Stomach (tissue), 19 donors: ENCODE measurements at places on chromosomes 5 and 9.
A peak's percentile ranks its signal among the peaks of the same experiment; 100 is the strongest.

GRCh38 chr5:74446725-74447241 is 193.7 kb downstream of the ENC1 start:
- peak; percentile 35 for DNase-seq

- no peak for DNase-seq
Measured at GRCh38 chr5:65708145-65708544, 13.8 kb downstream of the SGTB start.

GRCh38 chr5:33921002-33921401 is 15.2 kb upstream of the RXFP3 start:
- no peak for DNase-seq

GRCh38 chr5:99398976-99399375 is 470.2 kb upstream of the CHD1 start:
- no peak for DNase-seq

DNA sequence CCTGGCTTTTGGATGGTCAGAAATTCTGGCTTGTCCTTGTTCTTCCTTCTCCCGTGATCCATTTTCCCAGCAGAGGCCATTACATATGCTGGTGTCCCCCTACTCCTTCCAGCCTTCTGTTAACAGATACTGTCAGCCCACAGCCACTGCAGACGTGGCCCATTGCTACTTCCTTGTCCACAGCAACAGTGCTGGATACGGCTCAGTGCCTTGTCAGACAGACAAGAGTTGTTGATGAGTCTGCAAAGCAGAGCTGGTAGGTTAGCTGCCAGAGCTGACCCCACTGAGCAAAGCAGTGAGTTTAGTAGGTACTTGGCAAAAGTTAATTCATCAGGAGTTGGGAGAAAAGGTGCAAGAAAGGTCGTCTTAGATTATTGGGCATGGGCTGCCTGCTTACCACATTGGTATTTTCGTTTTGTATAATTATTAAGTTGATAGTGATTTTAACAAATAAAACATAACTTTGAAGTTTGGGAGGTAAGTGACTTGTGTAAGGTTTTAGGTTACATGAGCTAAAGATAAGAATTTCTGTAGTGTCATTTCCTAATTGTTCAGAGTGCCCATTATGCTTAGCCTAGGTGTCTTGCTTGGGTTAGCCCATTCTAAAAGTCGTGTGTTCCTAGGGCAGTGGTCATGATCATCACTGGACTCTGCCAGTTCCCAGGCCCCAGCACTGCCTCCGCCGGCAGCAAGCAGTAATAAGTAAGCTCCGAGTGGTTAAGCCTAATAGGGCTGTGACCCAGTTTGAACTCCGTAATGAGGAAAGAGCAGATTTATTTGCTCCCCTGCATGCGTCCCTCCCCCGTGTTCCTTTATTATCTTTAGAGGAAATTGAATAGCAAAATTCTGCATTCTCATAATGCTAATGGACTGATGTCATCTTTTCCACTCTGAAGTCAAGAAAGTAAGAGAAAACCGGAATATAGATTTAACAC is 292.0 kb downstream of the FANCC start:
- peak; percentile 72 for DNase-seq

DNA sequence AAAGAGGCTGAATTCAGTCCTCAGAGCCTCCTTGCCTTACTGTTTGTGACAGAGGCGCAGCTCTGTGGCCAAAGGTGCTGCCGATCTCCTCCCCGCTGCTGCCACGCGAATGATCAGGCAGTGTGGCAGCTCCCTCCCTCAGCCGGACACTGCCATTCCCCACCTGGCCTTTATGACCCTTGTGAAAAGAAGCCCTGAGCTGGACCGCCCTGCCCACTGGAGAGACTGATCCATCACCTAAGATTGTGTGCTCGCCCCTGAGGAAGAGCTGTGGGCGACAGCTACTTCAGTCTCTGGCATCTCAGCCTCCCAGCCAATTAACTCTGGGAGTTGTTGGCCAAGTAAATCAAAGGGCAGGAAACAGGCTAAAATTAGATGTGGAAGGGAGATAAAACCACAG is 90.9 kb downstream of the CARTPT start:
- no peak for DNase-seq

- no peak for DNase-seq
Measured at GRCh38 chr5:154081246-154081645, 42.5 kb downstream of the MFAP3 start.

DNA sequence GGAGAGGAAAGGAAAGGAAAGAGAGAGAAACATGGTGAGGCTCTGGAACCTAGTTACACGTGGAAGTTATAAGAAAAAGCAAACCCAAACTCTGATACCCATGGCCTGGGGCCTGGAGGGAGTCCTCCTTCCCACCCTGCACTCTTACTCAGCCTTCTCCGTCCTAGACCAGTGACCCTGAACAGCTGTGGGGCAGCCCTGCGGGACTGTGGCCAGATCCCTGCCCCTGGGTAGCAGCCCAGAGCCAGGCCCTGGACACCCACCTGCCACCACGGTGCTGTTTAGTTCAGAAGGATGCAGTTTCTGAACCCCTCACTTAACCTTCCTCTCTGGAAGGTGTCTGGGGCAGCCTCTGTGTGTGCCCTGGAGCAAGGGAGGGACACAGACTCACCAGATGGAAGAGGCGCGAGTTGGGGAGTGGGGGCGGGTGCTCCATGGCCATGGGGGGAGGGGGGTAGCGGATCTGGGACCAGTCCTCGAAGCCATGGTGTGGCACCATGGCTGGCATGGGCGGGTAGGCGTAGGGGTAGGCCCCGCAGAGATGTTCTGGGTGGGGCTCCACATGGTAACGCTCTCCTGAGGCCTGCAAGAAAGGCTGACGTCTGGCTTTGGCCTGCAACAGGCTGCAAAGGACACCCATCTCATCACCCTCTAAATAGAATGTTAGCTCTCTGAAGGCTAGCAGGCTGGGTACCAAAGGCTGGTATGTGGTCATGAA is 13.0 kb downstream of the GPX3 start:
- DNase-seq, result no peak

- no peak for DNase-seq
Measured at GRCh38 chr5:25006237-25006636, 361.5 kb upstream of the CDH10 start.

GRCh38 chr9:76153902-76154629 is 240.2 kb downstream of the RFK start:
- DNase-seq, result no peak

DNA sequence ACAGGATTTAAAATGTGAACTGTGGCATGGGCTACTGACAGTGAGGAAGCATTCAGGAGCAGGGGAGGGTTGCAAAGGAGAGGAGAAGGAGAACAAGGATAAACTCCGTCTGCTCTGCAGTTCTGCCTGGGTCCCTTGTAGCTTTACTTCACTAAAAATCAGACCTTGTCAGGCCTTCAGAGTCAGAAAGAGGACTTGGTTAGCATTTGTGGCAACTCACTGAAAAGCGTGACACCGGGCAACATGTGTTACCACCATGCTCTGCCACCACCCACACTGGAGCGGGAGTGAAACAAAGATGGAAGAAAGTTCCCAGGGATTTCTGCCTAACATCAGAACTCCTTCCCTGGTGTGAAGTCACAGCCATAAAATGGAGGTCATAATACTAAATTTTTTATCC is 19.3 kb downstream of the FYB1 start:
- no peak for DNase-seq

DNA sequence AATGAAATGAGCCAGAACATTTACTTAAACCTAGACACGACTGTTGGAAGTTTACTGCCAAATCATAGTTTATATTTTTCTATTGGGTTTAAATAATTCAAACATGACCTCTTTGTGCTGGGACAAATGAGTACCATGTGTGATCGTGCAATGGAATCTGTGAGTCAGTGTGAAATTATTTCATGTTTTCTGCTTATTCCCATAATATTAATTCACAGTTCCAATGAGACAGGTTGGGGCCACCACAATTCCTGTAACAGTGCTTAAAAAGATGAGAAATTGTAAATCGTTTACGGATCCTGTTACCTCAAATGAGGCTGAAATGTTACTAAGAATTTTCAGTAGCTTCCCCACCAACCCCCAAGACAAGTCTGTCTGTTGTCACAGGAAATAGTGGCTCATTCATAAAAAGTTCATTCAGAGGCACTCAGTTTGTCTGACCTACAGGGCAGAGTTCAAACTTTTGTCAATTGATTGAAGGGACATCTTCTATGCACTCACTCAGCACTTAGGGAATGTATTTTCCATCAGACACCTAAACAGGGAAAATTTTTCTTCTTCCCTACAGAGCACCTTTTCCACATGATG is 563.9 kb upstream of the ADAMTS16 start:
- DNase-seq, result peak; percentile 36

GRCh38 chr5:23677996-23678395 is 170.6 kb downstream of the PRDM9 start:
- no peak for DNase-seq

GRCh38 chr9:98285446-98285845 is 30.0 kb upstream of the TBC1D2 start:
- DNase-seq, result no peak

DNA sequence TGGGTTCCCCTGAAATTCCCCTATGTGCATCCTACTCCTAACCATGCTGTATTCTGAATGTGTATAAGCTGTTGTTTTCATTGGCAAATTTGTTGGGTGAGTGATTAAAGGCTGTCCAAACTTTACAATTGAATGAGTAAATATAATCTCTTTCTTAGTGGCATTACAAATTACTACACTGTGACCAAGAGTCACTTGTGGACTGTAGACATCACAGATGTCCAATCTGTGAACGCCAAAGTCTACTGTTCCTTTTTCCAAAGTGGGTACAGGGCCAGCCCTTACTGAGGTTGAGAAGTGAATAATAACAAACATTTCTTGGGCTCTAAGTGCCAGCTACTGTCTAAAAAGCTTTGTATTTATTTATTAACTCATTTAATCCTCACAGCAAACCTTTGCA is 29.7 kb downstream of the MTMR12 start:
- DNase-seq, result no peak

- DNase-seq, result no peak
Measured at GRCh38 chr5:104347119-104347708, 784.6 kb upstream of the NUDT12 start.

DNA sequence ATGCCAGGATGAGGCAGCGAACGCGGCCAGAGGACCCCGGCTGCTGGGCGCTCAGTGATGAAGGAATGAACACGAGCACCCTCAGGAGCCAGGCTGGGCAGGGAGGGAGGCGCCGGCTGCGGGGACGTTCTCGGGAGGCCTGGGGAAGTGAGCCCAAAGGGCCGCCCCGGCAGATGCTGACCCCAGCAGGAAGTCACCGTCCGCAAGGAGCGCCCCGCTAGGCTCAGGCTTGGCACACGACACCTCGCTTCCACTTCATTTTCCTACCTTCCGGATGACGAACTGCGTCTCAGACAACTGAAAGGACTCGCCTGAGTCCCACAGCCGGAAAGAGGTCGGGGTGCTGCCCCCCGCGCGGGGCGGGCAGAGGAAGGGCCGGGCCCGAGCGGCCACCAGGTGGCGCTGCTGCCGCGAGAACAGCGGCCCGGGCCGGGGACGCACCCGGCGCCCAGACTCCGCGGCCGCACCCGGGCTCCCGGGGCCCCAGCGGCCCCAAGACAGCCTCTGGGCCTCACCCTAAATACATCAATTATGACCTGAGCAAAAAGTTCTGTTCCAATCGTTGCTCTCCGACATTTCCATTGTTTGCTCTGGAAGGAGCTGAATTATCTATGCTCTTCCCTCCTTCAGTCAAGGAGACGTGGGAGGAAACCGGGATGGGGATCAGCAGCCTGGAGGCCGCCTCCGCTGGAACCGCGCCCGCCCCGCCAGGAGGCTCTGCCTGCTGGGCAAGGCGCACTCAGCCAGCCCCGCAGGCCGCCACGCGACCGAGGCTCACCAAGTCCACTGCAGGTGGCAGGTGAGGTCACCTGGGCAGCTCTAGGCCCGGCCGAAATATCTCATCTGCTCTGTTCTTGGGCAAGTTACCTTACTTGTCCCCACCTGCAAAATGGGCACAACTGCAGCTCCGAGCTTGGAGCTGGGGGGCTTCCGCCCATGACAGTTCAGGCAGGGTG is 107.0 kb downstream of the ZNF354C start:
- DNase-seq, result peak; percentile 39

DNA sequence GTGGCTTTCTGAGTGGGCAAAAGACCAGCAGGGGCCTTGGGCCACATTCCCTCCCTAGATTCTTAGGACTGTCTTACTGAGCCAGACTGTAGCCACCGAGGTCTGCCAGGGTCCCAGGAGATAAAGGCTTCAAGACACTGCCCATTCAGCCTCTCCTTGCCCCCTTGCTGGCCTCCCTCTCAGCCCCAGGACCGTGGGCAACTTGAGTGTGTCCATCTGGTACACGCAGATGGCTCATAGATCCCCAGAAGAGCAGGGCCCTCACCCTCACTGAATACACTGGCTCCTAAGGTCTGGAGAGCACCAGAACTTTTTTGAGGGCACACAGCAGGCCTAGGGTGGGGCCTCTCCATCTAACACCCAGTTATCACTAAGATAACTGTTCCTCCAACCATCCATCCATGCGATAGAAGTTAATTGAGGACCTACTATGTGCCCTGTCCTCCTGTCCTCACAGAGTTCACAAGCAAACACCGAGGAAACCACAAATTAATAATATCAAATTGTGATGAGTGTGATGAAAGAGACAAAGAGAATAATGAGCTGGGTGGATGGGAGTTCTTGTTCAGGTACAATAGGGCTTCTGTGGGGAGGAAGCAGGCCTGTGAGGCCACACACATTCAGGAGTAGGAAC is 4.9 kb upstream of the PDGFRB start:
- DNase-seq, result no peak

GRCh38 chr5:123647066-123647465 is 135.1 kb downstream of the CSNK1G3 start:
- no peak for DNase-seq

DNA sequence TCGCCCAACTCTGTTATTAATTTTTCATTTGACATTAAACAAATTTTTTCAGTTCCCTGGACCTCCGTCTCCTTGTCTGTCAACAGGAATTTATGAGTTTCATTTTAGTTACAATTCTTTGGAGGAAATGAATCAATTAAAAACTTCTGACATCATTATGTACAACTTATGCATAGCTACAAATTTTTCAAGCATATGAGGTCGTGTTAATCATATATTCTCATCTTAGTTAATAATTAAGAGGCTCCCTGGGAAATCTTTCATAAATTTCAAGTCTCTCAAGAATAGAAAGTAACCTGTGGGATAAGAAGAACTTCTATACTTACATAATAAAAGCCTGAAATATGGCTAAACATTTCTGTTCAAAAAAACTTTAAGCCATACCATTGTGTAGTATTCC is 3.4 kb downstream of the UGT3A1 start:
- DNase-seq, result no peak

- no peak for DNase-seq
Measured at GRCh38 chr9:37925786-37926736, 22.1 kb upstream of the SLC25A51 start.

GRCh38 chr5:35741126-35741716 is 115.5 kb upstream of the IL7R start:
- DNase-seq, result no peak

- DNase-seq, result no peak
Measured at GRCh38 chr5:176822793-176823481, 12.6 kb downstream of the UNC5A start.

GRCh38 chr9:35079041-35079425 is 709 bp downstream of the FANCG start:
- no peak for DNase-seq

GRCh38 chr9:138111607-138112006 is 234.0 kb downstream of the CACNA1B start:
- no peak for DNase-seq
